ENCODE measurements at places on chromosomes 7 and 10. TPM values are rescaled to one million over a fixed set of nuclear protein-coding genes. Genes with fewer than 3 reads are reported as not detected.

DNA sequence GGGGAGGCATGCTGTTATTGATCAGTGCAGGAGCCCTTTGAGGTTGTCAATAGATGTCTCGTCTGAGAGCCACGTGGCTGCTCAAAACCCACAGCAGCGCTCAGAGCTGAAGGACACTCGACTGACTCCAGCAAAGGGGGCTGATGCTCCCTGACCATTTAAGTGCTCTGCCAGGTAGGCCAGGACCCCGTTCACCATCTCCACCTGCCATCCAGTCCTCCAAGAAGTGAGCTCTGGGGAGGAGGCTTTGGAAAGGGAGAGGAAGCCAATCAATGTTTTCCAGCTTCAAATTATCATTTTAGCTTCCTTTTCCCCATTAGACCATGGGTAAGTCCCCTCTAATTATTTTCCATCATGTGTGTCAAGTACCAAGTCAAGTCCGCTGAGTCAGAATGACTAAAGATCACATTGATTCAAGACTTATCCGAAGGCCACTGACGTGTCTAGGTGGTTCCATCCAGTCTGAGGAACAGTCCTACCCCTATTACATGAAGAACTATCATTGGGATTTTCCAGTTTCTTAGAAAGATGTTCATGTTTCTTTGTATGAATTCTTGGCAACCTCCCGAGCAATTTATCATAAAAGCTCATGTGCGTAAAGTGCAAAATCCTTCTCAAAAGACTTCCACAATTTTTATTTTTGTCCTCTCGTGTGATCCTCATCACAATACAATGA, 302.6 kb upstream of the LYZL1 start:
- no peak for DNase-seq

DNA sequence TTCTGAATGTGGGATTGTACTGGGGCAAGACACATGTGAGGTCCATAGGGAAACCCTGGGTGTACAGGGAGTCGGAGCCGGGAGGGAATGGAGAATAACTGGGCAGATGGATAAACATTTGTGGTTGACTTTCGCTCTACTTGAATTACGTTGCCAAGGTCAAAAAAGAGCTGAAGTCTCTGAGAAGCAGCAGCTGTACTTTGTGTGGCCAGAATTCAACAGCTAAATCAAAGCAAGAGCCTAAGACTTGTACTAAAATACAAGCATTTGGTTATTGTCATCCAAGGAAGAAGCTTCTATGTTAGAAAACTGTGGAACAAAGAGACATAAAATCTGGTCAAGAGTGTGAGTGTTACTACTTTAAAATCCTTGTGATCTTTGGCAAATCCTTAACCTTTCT, 457.2 kb downstream of the ARL4A start:
- no peak for DNase-seq

- no peak for DNase-seq
Observed at GRCh38 chr7:28984631-28985030, 26.5 kb upstream of the TRIL start.

DNA sequence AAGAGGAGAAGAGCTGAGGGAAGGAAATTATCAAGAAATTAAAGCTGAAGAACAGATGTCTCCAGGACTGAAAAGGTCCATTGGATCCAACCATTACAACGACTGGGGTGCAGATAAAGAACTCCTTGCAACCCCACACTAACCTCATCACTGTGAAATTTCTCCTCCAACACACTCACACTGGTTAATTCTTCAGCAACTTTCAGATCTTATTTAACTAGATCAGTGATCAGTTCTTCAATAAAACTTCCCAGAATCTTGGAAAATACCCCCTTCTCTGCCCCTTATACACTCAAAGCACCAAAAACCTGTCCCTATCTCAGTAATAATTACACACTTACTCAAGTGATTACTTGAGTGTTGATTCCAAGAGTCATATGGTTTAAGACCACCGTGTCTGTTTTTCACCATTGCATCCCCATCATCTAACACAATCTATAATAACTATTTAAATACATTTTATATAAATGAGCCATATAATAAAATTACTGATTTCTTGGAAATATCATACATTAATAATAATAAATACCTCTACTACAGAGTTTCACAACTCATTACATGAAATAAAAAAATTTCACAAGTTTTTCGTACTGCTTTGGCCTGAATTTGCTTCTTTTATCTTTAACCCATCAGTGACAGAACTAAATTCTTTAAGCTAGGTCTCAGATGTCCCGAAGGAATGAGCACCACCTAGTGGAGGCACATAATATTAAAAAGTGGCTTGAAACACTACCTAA, 123.7 kb downstream of the MPP7 start:
- DNase-seq = peak; percentile 56

GRCh38 chr7:110921595-110922151, 169.3 kb upstream of the LRRN3 start:
- no peak for DNase-seq

- DNase-seq = no peak
Observed at GRCh38 chr10:72483471-72483870, 128.8 kb upstream of the DNAJB12 start.

DNA sequence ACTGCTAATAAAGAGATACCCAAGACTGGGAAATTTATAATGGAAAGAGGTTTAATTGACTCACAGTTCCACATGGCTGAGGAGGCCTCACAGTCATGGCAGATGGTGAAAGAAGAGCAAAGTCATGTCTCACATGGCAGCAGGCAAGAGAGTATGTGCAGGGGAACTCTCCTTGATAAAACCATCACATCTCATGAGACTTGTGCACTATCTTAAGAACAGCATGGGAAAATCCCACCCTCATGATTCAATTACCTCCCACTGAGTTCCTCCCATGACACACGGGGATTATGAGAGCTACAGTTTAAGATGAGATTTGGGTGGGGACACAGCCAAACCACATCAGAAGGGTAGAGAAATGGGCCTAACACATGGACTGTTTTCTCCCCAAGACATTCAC, 156.3 kb downstream of the CCDC71L start:
- no peak for DNase-seq

- no peak for DNase-seq
Observed at GRCh38 chr10:133474027-133474426, 20.3 kb downstream of the SCART1 start.

GRCh38 chr10:28327491-28327880, 24.6 kb upstream of the MPP7 start:
- DNase-seq = no peak

GRCh38 chr10:122541541-122542002, 19.0 kb upstream of the DMBT1 start:
- no peak for DNase-seq

- no peak for DNase-seq
Observed at GRCh38 chr10:3874990-3875841, 90.2 kb upstream of the KLF6 start.

DNA sequence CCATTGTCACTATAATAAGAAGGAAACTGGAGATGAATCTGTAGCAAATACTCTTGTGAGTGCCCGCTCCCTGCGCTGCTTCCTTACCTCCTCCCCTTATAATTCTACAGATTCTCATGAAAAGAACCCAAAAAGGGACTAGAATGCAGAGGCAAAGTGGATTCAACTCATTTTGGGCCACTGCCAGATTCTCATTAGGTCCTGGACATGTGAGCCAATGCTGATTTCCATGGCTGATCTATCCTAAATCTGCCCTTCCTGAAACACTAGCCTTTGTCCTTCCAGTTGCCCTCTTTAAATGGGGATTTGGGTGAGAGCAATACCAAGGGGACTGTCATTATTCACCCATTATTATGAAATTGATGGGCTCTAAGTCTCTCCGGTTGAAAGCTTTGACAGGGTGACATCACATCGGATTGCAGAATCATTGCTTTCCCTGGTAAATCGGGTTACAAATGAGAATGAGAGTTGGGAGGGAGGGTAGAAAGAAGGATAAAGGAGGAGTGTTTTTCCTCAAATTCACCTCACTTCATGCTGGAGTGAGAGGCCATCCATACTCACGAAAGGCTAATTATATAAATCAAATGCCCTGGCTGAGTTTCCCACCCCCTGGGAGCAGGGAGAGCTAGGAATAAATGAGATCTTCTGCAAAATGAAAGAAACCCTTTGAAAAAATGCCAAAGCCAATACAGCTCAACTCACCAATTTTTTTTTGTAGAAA, 37.5 kb downstream of the PTN start:
- no peak for DNase-seq

- DNase-seq = no peak
Observed at GRCh38 chr7:231030-231857, 38.9 kb downstream of the FAM20C start.

- DNase-seq = no peak
Observed at GRCh38 chr10:62196528-62196927, 72.1 kb downstream of the RTKN2 start.

- no peak for DNase-seq
Observed at GRCh38 chr10:27948186-27948585, 50.7 kb downstream of the ODAD2 start.

- DNase-seq = no peak
Observed at GRCh38 chr10:13989616-13990015, 341.1 kb downstream of the FRMD4A start.

DNA sequence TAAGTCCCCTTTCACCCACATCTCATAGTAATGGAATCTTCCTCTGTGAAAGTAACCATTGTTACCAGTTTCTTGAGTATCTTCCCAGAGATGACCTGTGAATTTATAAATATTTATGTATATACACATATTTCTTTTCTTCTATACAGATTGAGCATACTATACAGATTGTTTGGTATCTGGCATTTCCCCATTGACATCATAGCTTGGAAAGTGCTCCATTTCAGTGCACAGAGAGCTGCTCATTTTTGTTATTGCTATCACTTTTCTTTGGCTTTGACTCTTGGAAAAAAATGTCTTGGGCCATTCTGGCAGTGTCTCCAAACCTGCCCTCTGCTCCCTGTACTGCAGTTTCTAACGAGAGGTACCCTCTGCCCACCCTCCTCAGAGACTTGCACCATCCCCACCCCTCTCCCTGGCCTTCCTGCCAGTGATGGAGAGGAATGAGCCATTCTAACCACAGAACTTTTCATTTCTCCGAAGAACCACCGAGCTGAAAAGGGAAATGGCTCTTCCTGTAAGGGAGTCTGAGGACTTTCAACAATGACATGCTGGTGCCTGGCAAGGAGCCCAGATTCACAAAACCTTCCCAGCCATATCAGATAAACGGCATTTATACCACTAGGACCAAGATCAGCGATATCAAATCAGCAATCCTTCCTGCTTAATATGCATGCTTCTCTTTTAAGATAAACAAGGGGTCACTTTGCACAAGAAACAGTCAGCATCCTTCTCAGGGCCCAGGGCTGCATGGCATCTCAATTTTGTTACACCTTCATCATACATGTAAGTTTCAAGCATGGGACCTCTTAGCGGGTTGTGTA, 19.7 kb upstream of the CCSER2 start:
- peak; percentile 78 for DNase-seq

GRCh38 chr7:11895337-11895736, 63.3 kb upstream of the THSD7A start:
- DNase-seq = no peak

GRCh38 chr10:120453886-120454285, 3.1 kb upstream of the PLPP4 start:
- DNase-seq = no peak

GRCh38 chr7:128876127-128876526, 13.5 kb downstream of the ATP6V1F start:
- no peak for DNase-seq

Gene FFAR4
- total RNA-seq = not detected

Gene HKDC1
- total RNA-seq = 0.58 TPM

Gene ABCC2
- 0.70 TPM for total RNA-seq

Gene ANTXRL
- not detected for total RNA-seq

Gene ANK3
- 7.9 TPM for total RNA-seq

Gene MACC1
- total RNA-seq = 0.19 TPM

Gene FOXP2
- total RNA-seq = 0.68 TPM

Gene CYP26C1
- 1.1 TPM for total RNA-seq

Gene MGMT
- total RNA-seq = 26.5 TPM

Gene PTPN20
- 0.39 TPM for total RNA-seq

Gene UCN3
- not detected for total RNA-seq

Gene HSPA14
- total RNA-seq = 10.3 TPM

Gene EPHA1
- total RNA-seq = not detected

Gene TMEM229A
- not detected for total RNA-seq

Gene OR13A1
- not detected for total RNA-seq

Gene NPFFR1
- total RNA-seq = not detected

Gene BLVRA
- total RNA-seq = 54.2 TPM

Gene FGFR2
- 0.23 TPM for total RNA-seq
